Anterior cingulate cortex (tissue), 58 donors: ENCODE measurements at places on chromosomes 4 and X.

GRCh38 chrX:142043196-142043595, 139.5 kb downstream of the MAGEC1 start:
- no peak for DNase-seq

DNA sequence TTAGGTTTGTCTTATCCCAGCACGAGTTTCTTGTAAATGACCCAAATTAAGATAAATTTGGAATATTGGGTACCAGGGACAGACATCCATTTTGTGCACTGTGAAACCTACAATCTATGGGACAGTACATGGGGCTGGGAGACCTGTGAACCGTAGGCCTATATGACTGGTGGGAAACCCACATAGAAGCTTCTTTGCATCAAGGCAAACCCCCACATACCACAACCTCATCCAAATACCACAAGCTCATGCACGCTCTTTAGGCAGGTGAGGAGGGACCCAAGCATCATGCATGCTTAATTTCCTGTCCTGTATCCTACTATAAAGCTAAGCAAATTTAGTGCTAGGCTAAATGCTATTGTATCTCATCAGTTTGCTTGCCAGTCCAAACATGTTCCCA, 47.8 kb downstream of the NIPAL1 start:
- DNase-seq: no peak

DNA sequence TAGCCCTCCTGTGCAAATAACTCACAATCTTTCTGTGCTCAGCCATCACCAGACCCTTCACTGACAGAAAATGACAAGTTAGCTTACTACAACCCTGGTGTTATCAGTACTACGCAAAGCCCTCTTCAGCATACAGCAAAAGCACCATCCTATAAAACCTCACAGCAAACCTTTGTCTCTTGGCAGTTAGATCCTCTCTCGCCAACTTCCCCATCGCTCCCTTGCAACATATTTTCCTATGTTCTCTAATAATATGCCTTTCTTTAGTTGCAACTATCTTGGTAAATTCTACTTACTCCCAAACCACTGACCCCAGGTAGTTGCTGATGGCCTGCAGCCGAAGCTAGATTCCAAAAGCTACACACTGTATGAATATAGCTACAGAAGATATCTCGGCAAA, 856.9 kb upstream of the FRG1 start:
- no peak for DNase-seq

- DNase-seq: no peak
These were observed 56.2 kb downstream of the MCUB start for GRCh38 chr4:109616243-109616642.

GRCh38 chrX:100819534-100819836, 706 bp upstream of the CSTF2 start:
- no peak for DNase-seq

- DNase-seq: no peak
These were observed 9.0 kb downstream of the UBE2K start for GRCh38 chr4:39706741-39707511.

DNA sequence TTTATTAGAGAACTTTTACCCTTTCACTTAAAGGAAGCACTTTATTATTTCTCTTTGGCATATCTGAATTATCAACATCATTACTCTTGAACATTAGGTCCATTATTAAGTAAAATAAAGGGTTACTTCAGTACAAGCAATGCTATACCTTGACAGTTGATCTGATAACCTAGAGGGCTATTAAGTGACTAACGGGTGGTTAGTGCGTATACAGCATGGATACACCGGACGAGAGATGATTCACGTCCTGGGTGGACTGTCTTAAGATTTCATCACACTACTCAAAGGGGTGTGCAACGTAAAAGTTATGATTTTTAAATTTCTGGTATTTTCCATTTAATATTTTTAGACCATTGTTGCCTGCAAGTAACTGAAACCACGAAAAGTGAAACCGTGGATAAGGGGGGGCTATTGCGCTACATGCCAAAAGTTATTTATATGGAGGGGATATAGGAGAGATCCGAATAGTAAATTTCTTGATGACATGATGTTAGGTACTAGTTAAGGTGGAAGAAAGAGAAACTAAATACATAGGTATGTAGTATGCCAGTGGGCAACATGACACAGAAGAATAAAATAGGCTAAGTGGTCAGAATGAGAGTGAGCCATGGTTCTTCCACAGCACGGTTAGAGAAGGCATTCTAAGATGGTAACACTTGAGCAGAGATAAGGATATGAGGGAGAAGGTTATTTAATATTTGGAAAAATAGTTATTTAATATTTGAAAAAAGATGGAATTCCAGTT, 230.8 kb upstream of the ANKRD50 start:
- DNase-seq: no peak
